ENCODE measurements at places on chromosomes 13 and 19.
A peak's percentile ranks its signal among the peaks of the same experiment; 100 is the strongest.

DNA sequence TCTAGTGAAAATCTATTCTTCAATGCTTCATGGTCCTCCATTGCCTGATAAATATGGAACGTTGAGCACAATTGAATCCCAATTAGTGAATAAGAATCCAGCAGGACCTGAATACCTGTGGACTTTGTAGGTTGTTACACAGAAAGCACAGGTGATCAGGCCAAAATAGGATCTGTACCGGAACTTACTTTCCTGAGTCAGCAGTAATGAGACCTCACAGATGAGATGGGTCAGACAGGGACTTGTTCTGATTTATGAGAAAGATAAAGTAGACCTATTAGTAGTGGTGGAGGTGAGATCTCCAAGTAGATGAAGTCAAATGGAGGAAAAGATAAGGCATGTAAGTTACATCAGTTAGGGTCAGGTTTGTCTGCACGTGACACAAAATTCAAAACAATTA lies 351.1 kb downstream of the MTUS2 start:
- no peak for DNase-seq

DNA sequence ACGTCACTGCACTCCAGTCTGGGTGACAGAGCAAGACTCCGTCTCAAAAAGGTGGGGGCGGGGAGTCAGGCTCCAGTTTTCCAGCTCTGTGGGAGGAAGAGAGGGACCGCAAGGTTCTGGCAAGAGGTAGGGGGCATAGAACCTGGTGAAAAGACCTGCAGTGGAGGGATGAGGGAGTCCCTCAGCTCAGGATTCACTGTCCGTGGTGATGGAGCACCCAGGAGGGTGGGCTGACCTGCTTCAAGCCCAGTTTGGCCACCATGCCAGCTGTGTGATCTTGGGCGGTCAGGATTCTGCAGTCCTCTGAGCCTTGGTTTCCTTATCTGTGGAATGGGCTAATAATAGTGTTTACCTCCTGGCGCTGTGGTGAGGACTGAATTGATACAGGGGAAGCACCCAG lies 21.2 kb downstream of the SLC8A2 start:
- no peak for DNase-seq

GRCh38 chr13:49452725-49453457 lies 8.8 kb downstream of the SETDB2 start:
- DNase-seq, result no peak

- no peak for DNase-seq
These were observed 2.5 kb downstream of the LIPE start for GRCh38 chr19:42424712-42425131.

- DNase-seq, result peak; percentile 19
These were observed 868 bp upstream of the UBAC2 start for GRCh38 chr13:99199541-99200431.

GRCh38 chr19:49553451-49554271 lies 25.9 kb downstream of the RCN3 start:
- no peak for DNase-seq

GRCh38 chr13:95470574-95471366 lies 81.8 kb upstream of the CLDN10 start:
- no peak for DNase-seq

GRCh38 chr13:99496184-99497142 lies 4.8 kb upstream of the TM9SF2 start:
- no peak for DNase-seq

DNA sequence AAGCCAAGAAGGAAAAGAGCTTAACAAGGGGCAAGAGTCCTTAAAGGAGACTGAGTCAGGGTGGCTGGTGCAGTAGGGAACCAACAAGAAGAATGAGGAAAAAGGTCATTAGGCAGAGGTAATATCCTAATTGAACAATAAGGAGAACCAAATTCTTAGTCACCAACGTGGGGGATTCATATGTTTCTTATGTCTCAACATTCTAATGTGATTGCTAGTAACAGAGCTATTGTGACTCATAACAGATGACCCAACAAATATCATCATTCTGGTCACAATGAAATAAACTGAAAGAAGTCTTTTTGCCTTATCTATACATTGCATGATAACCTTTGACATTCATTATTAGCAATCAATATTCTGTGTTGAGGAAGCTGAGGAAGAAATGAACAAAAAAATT lies 101.6 kb downstream of the RAP2A start:
- no peak for DNase-seq

DNA sequence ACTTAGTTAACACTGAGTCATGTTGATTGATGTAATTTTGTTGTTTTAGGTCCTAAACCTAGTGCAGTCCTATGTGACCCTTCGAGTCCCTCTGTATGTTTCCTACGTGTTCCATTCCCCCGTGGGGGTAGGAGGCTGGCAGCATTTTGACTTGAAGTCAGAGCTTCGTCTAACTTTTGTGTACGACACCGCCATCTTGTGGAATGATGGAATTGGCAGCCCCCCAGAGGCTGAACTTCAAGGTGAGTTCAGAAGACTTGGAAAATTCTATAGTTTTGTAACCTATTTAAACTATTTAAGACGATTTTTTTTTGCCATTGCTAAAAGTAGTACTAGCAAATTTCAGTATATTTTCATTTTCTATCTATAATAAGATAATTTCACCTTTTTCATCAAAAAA lies 117.9 kb downstream of the STOML3 start:
- peak; percentile 48 for DNase-seq

DNA sequence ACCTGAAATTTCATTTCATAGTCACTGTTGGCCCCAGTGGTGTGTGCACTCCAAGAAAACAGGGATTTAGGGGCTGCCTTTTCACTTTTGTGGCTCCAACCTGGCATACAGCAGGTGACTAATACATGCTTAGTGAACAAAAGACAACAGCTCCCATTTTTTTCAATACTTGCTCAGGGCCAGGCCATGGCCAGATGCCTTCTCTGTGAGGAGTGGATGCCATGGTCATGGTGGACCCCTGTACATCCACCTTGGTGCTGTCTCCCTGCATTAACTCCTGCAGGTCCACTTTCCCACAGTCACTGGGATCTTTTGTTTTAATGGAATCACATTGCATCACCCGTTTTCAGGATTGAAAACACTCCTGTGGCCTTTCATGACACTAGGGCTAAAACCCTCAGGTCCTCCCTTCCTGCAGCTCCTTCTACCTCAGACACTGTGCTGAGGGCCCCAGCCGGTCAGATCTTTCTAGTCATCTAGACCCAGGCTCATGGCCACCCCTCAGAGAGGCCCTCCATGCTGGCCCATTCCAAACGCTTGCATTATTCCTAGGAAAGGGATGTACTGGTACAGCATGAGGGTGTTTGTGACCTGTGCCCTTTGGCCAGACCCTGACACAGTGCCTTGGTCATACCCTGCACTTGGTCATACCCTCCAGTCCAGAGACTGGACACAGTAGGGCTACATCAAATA lies 1.2 kb upstream of the TMEM147 start:
- no peak for DNase-seq

DNA sequence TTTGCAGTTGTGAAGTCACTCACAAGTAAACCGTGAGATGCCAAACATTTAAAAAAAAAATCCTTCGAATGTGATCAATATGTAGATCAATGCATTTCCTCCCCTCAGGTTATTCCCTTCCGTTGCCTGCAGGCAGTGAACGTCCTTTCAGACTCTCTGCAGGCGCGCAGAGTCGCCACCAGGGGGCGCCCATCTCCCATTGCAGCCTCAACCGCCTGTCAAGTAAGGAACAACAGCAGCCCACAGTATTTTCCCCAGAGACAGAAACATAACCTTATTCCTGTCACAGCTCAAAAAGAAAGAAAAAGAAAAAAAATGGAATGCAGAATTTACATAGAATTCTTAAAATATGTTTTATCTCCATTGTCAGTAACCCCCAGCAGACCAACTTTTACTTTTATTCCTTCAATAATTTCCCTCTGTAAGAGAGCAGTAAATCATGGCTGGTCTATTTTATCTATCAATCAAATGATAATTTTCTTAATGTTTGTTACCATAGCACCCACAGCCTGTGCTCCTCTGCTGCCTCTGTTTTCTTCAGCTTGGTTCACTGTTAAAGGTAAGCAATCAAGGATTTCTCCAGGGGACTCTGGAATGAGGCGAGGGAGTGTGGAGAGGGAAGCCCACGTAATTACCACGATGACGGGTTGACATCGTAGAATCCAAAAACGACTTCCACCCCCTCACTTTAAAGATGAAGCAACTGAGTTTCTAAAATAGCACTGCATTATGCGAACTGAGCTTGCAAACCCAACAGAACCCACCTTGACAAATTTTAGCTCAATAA lies 637.6 kb upstream of the ARGLU1 start:
- DNase-seq, result peak; percentile 46

DNA sequence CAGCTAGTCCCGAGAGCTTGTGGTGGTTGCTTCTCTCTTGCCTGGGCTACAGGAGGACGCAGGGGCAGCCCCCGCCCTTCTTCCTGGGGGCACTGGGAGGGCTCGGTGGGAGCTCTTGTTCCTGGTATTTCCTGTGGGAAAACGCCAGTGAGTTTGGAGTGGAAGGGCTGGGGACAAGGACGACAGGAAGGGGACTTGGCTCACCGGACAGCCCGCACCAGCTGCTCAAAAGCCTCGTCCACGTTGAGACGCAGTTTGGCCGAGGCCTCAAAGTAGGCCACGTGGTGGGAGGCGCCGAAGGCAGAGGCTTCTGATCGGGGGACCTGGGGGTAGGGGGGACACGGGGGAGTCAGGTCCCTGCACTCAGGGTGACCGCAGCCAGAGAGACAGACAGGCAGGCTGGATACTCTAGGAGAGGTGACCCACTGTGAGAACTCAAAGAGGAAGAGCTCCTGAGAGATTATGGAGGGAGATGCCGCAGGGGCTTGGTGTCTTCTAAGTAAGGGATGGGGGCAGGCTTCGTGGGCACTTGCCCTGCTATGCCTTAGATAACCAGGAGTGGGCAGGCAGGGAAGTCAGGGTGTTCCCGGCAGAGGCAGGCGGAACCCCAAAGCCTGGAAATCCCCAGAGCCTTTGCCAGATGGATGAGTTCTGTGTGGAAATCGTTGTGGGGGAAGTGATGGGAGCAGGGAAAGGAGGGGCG lies 4.3 kb downstream of the RRAS start:
- DNase-seq, result no peak

- no peak for DNase-seq
These were observed 779.6 kb downstream of the DIAPH3 start for GRCh38 chr13:59384154-59384553.

DNA sequence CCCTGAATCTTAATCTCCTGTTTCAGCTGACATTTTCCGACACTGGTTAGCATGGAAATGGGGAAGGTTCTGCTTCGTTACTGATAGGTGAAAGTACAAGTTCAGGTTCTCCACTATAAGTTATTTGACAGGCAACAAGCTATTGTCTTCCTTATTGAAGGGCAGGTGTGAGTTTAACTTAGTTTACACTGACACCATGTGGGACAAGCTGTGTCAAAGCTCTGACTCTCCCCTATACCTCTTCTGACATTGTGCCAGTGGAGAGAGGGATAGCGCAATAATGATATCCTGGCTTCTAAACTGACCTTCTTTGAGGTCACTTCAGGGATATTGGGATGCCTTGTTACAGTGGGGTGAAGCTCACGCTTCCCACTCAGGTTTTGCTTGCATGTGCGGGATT lies 587.0 kb upstream of the SLITRK5 start:
- no peak for DNase-seq

DNA sequence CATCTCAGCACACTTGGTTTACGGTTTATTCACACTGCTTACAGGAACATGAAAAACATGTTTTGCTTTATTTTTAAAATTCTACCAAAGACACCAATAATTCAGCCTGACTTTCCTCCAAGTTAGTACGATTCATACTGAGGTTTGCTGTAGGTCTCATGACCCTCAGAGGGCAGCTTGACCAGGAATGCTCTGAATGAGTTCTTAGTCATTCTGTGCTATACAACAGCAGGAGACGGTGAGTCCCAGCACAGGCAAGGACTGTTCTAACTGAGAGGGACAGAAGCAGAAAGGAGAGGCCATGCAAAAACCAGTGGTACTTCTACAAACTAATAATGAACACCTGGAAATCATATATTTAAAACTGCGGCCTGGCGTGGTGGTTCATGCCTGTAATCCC lies 6.4 kb downstream of the GRTP1 start:
- no peak for DNase-seq

- no peak for DNase-seq
These were observed 58.6 kb downstream of the LMO7 start for GRCh38 chr13:75694722-75695121.

GRCh38 chr13:30639671-30640070 lies 22.0 kb downstream of the USPL1 start:
- no peak for DNase-seq

GRCh38 chr19:31666126-31666525 lies 316.9 kb upstream of the TSHZ3 start:
- DNase-seq, result no peak

DNA sequence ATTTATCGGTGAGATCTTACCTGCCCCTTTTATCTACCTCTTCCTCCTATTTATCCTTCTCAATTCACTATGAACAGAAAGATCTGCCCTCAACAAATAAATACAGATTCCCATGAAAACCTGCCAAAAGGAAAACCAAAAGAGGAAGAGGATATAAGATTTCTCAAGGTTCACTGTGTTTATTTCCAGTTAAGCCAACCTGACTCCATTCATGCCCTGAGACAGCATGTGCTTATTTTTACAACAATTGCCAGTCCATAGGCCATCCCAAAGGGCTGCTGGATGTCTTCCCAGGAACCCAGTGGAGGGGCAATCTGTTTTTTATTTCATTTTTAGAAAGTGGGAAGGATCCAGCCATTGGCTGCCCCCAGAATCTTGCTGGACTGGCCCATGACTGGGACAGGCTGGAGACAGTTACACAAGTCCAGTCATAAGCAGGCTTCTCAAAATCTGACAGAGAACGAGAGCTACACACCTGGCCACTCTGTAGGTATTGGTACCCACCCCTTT lies 209.1 kb downstream of the IRS2 start:
- no peak for DNase-seq

GRCh38 chr13:47146991-47147811 lies 250.3 kb upstream of the HTR2A start:
- no peak for DNase-seq

DNA sequence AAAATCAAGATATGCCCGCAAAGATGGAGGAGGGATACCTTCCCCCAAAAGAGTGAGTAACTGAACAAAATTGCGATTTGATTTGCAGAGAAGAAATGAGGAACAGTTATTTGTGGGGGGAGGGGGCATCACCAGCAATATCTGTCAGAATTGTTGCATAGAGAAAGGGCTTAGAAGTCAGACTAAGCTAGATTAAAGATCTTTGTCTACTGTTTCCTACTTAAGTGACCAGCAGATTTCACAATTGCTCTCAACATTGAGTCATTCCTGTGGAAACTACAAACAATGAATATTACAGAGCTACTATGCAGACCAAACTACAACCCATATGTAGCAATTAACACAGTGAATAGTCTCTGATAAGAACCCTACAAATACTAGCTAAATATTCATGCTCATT lies 27.4 kb downstream of the FPR3 start:
- DNase-seq, result no peak

GRCh38 chr19:51448011-51448410 lies 10.2 kb downstream of the SIGLEC8 start:
- DNase-seq, result no peak

DNA sequence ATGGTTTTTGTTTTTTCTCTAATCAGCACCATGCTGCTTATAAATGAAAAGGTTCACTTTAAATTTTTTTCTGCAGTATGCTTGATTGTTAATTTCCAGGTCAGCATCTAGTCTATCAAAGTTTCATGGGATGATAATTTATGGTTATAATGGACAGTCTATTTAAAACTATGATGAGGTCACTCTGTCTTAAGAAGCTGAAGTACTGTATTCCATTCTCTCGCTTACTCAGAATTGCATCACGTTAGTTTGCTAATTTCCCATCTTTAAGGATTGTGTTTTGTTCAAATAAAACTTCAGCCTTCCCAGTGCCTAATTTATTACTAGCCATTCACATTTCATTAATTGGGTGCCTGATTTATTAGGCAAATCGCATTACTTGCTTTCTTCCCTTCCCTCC lies 94.3 kb downstream of the GPC6 start:
- DNase-seq, result no peak

GRCh38 chr13:23377579-23377978 lies 55.9 kb downstream of the SACS start:
- DNase-seq, result no peak

Data from HEK293T (cell line).